Hepatocyte (in vitro differentiated cells): ENCODE measurements at places on chromosomes 6 and 20. TPM values are rescaled to one million over a fixed set of nuclear protein-coding genes. Genes with fewer than 3 reads are reported as not detected.
A peak's percentile ranks its signal among the peaks of the same experiment; 100 is the strongest.

GRCh38 chr6:106163966-106164877 lies 78.1 kb downstream of the PRDM1 start:
- H3K27ac ChIP-seq: peak overlapping the region; percentile 63
- H3K4me1 ChIP-seq: no peaks in the 10 kb centered on the region
- peak; percentile 37 for DNase-seq
- no peak overlapping the region for H3K4me3 ChIP-seq

DNA sequence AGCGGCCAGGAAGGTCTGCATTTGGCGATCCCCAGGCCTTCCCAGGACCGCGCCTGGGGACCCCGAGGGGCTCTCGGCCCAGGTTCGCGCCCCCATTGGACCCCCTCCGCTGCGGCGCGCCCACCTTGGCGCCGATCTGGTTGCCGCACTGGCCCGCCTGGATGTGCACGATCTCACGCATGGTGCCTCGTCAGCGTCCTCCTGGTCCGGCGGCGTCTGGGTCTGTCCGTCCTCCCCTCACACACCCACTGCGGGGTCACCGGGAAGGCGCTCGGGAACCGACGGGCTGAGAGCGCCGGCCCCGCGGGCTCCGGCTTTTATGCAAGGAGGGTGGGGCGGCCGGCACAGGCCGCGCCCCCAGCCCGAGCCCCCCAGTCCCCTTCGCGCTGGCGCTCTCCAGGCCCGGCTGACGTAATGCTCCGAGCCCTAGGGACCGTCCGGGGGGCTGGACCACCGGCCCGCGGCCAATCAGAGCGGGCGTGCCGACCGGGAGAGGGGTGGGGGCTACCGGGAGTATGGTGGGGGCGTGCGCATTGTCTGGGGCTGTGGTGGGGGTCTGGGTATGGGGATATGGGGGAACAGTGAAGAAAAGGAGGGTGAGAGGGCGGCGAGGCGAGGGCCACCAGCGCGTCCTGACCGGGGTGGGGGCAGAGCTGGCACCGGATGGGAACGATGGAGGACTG lies at the start of gene TUBB2B:
Gene TUBB2B, minus strand, starts transcription at position 291 of the 683 bp plus-strand sequence. Its CDS starts 110 bp downstream, at position 181.
- H3K36me3 ChIP-seq: no peaks in the 10 kb centered on the region
- DNase-seq: peak; percentile 90
- peak within 1 kb of the TSS; percentile 62 for H3K27ac ChIP-seq
- H3K4me1 ChIP-seq: peaks cover 14% of the 10 kb centered on the region
- peak within 1 kb of the TSS; percentile 66 for H3K4me3 ChIP-seq
- peaks cover 41% of the 10 kb centered on the region for H3K27me3 ChIP-seq

DNA sequence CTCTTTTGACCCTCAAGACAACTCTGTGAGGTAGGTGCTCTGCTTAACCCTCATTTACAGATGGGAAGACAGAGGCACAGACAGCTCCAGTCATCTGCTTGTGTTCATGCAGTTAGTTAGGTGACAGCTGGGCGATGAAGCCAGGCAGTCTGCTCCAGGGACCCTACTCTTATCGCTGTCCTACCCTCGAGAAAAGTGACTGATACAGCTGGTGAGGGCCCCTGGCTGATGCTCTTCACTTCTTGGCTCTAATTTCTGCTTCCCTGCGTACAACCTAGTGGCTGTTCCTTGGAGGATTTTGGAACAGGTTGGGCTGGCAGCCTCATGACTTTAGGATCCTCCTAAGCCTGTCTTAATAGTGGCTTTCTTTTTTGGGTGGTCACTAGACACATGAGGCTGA lies 9.1 kb upstream of the TJAP1 start:
- no peaks in the 10 kb centered on the region for H3K4me1 ChIP-seq
- no peaks in the 10 kb centered on the region for H3K27me3 ChIP-seq
- no peak overlapping the region for H3K4me3 ChIP-seq
- H3K27ac ChIP-seq: no peak overlapping the region
- no peak for DNase-seq

DNA sequence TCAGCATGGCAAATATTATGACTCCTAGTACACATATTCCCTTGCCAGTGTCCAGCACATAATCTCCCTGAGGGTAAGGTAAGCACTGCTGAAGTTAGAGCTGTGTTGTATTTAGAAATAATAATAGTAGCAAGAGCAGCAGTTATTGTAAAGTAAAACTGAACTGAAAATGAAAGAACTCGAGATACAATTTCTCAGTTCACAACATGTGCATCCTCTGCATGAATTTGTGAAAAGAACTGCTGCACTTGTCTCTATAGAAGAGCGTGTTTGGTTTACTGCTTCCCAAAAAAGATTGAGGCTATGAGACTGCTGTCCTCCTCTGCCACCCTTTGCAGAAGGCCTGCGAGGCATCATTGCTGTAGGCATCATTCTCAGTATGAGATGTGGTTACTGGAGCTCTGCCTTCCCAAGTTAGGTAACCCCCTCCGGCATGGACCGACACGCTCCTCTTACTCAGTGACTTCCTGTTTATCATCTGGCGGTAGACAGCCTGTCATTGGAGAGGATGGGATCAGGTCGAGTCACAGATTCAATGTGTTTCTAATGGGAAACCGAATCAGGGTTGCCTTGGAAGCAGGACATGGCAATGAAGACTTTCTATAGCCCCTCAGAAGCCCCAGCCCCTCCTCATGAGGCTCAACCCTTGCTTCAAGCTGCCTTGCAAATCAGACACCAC lies 48.1 kb downstream of the SLC24A3 start:
- no peaks in the 10 kb centered on the region for H3K4me1 ChIP-seq
- no peaks in the 10 kb centered on the region for H3K36me3 ChIP-seq
- no peak for DNase-seq
- H3K27me3 ChIP-seq: no peaks in the 10 kb centered on the region

DNA sequence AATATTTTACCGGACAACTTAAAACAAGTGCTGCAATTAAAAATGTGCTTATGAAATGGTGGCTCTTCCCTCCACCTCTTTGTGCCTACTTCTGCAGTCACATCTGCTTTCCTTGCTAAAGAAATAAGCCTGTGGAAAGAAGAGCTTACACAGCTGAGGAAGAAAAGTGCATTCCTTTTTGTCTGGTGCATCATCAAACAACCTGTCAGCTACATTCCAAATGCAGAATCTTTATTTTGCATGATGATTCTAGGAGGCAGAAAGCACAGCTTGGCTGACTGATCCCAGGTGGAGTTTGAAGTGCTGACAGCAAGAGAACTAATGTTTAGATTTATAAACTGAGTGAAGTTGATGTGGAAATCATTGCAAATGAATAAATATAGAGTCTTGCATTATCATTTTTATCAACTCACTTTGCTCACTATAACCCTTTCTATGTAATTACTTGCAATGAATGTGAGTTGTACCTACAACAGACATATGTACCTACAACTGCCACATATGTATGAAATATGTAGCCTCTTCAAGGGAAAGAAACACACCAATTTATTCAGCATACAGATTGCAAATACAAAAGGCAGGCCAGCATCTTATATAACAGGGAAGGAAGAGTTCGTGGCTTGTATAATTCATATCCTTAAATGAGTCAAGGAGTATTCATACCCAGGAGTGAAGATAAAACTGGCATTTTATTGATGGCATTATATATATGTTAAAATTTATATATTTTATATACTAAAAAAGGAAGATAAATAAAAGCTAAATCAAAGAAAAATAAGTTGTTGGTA lies 223.4 kb upstream of the MCHR2 start:
- no peaks in the 10 kb centered on the region for H3K4me1 ChIP-seq
- H3K27ac ChIP-seq: no peak overlapping the region
- H3K4me3 ChIP-seq: no peak overlapping the region
- no peaks in the 10 kb centered on the region for H3K36me3 ChIP-seq
- H3K27me3 ChIP-seq: no peaks in the 10 kb centered on the region

- no peaks in the 10 kb centered on the region for H3K36me3 ChIP-seq
- H3K27me3 ChIP-seq: no peaks in the 10 kb centered on the region
- H3K4me3 ChIP-seq: no peak overlapping the region
- no peaks in the 10 kb centered on the region for H3K4me1 ChIP-seq
Observed at GRCh38 chr6:44696686-44697085, 309.2 kb downstream of the CDC5L start.

DNA sequence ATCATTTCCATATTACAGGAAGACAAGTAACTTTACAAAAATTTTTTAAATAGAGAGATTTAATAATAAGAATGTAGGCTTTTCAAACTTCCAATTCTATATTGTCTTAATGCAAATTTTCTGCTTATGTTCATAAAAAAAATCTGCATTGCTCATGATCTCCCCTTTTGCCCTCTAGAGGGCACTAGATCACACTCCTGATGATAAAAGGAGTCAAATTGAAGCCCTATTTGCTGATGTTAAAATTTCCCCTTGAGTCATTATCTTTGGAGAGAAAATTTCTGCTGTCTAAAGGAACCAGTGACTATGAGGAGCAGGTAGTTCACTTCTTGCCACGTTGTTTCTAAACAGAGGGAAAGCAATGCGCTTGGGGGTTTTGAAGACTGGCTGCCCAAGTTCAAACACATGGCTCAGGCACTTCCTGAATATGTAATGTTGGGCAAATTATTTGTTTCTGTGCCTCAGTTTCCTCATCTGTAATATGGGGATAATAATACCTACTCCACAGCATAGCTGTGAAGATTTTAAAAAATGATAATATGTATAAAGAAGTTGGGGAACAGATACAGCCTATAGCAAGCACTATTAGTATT lies 874.2 kb downstream of the TFAP2A start:
- DNase-seq: peak; percentile 66
- H3K27ac ChIP-seq: no peak overlapping the region
- no peaks in the 10 kb centered on the region for H3K27me3 ChIP-seq
- no peak overlapping the region for H3K4me3 ChIP-seq
- H3K4me1 ChIP-seq: peaks cover 4% of the 10 kb centered on the region

GRCh38 chr6:53059648-53060589 lies 5.3 kb upstream of the FBXO9 start:
- DNase-seq: no peak
- no peaks in the 10 kb centered on the region for H3K27me3 ChIP-seq
- no peaks in the 10 kb centered on the region for H3K36me3 ChIP-seq
- peaks cover 21% of the 10 kb centered on the region for H3K4me1 ChIP-seq
- peak overlapping the region; percentile 86 for H3K4me3 ChIP-seq

GRCh38 chr6:161168281-161168891 lies 105.5 kb downstream of the AGPAT4 start:
- H3K4me3 ChIP-seq: no peak overlapping the region
- H3K36me3 ChIP-seq: no peaks in the 10 kb centered on the region
- peak overlapping the region; percentile 62 for H3K27ac ChIP-seq
- H3K27me3 ChIP-seq: no peaks in the 10 kb centered on the region
- no peaks in the 10 kb centered on the region for H3K4me1 ChIP-seq
- DNase-seq: peak; percentile 61

GRCh38 chr6:74070091-74070490 lies 374.1 kb downstream of the CD109 start:
- H3K4me1 ChIP-seq: peaks cover 3% of the 10 kb centered on the region
- H3K27me3 ChIP-seq: no peaks in the 10 kb centered on the region
- no peak overlapping the region for H3K4me3 ChIP-seq
- DNase-seq: no peak
- H3K36me3 ChIP-seq: no peaks in the 10 kb centered on the region

- no peaks in the 10 kb centered on the region for H3K36me3 ChIP-seq
- H3K4me1 ChIP-seq: no peaks in the 10 kb centered on the region
- H3K27ac ChIP-seq: no peak overlapping the region
- no peak for DNase-seq
Observed at GRCh38 chr6:150093397-150093796, 24.5 kb upstream of the ULBP3 start.

DNA sequence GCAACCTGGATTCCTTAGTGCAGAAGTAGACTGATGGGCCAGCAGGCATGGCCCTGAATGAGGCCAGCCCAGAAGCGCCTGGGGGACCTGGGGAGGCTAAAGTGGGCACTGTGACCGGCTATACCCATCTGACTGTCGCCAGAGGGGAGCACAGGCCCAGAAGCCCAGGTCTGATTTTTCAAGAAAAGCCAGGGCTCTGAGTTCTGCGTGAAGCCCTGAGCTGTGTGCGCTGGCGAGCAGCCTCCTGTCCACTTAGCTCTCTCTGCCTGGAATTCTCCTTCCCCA lies 111.7 kb downstream of the SULF2 start:
- H3K27ac ChIP-seq: no peak overlapping the region
- H3K4me1 ChIP-seq: no peaks in the 10 kb centered on the region
- H3K36me3 ChIP-seq: no peaks in the 10 kb centered on the region
- H3K4me3 ChIP-seq: no peak overlapping the region
- DNase-seq: no peak

DNA sequence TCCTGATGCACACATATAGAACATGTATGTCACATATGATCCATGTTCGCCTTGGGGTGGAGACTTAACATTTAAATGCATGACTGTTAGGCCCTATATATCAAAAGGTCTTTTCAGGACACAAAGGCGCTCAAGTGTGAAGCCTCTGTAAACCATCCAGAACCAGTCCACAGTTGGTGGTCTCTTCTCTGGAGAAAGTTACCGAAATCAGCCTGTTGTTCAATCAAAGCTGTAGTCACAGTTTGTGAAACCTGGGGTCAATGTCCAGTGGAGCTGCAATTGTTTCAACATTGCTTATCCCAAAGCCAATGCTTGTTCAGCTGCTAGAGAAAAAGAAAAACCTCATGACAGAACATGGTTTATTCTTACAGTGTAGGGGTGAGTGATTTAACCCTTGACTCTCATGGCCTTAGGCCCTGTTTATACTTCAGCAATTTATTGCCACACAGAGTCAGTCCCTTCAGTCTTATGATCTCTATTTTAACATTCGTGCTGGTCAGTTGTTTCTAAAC lies 193.6 kb upstream of the CST7 start:
- H3K27me3 ChIP-seq: no peaks in the 10 kb centered on the region
- H3K27ac ChIP-seq: peak overlapping the region; percentile 72
- peak; percentile 44 for DNase-seq
- H3K36me3 ChIP-seq: no peaks in the 10 kb centered on the region
- H3K4me1 ChIP-seq: peaks cover 18% of the 10 kb centered on the region

- H3K27ac ChIP-seq: no peak overlapping the region
- no peak for DNase-seq
- no peak overlapping the region for H3K4me3 ChIP-seq
- peaks cover 9% of the 10 kb centered on the region for H3K4me1 ChIP-seq
- no peaks in the 10 kb centered on the region for H3K36me3 ChIP-seq
- H3K27me3 ChIP-seq: no peaks in the 10 kb centered on the region
Observed at GRCh38 chr20:1364106-1364505, 28.7 kb downstream of the FKBP1A start.

DNA sequence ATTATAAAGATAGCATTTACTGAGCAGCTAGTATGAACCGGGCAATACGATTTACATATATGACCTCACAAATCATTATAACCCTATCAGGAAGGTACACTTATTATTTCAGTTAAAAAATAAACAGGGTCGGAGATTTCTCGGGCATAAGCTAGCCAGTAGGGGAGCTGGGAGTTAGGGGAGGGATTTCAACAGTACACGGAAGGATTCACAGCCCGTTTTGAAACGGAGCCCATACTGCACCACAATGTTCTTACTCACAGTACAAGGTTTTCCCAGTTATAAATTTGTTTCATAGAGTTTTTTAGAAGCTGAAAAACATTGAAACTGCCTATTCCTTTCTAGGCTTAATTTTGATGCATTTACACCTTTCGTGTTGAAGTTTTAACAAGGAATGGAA lies 607.1 kb downstream of the HDGFL1 start:
- no peak overlapping the region for H3K27ac ChIP-seq
- no peaks in the 10 kb centered on the region for H3K4me1 ChIP-seq
- H3K27me3 ChIP-seq: no peaks in the 10 kb centered on the region
- H3K4me3 ChIP-seq: no peak overlapping the region
- DNase-seq: no peak
- no peaks in the 10 kb centered on the region for H3K36me3 ChIP-seq

- H3K4me1 ChIP-seq: no peaks in the 10 kb centered on the region
- DNase-seq: no peak
- H3K36me3 ChIP-seq: no peaks in the 10 kb centered on the region
- H3K27ac ChIP-seq: no peak overlapping the region
- no peak overlapping the region for H3K4me3 ChIP-seq
Observed at GRCh38 chr6:135159531-135159930, 21.6 kb upstream of the MYB start.

Gene EYA2
- polyA plus RNA-seq: 1.4 and 2.0 TPM in 2 replicates

Gene PROKR2
- polyA plus RNA-seq: not detected in 2 replicates

Gene CTCFL
- polyA plus RNA-seq: not detected in 2 replicates

Gene PSMG4
- polyA plus RNA-seq: 26.4 and 28.1 TPM in 2 replicates

Gene C6orf132
- 9.4 and 10.5 TPM in 2 replicates for polyA plus RNA-seq

Gene NHSL1
- 39.0 and 43.7 TPM in 2 replicates for polyA plus RNA-seq

Gene MAFB
- polyA plus RNA-seq: 4.1 and 5.7 TPM in 2 replicates

Gene OOEP
- not detected in 2 replicates for polyA plus RNA-seq

Gene MYMX
- polyA plus RNA-seq: 2.0 TPM in 1 of 2 replicates, not detected in the other
